ENCODE measurements at places on chromosomes 13 and 19. TPM values are rescaled to one million over a fixed set of nuclear protein-coding genes. Genes with fewer than 3 reads are reported as not detected.

GRCh38 chr13:112842931-112843391 lies 126.1 kb upstream of the MCF2L start:
- no peak for DNase-seq

The SCGB2B2 gene
- 1.9 TPM for polyA plus RNA-seq

DNA sequence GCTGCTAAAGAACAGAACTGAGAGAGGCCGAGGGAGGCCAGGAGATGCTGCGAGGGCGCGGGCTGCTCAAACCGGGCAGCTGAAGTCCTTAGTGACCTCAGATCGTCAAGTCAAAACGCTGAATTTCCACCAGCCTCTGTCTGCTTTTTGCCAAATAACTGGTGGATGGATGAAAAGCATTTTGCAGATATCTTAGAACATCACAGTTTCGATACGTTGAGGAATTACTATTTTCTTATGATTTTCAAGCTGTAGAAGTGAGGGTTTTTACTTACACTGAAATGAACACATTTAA lies 2.0 kb downstream of the GPC6 start:
- DNase-seq, result no peak

The LILRA6 gene
- polyA plus RNA-seq, result 0.73 TPM

GRCh38 chr13:79427883-79428282 lies 21.8 kb upstream of the RBM26 start:
- no peak for DNase-seq

DNA sequence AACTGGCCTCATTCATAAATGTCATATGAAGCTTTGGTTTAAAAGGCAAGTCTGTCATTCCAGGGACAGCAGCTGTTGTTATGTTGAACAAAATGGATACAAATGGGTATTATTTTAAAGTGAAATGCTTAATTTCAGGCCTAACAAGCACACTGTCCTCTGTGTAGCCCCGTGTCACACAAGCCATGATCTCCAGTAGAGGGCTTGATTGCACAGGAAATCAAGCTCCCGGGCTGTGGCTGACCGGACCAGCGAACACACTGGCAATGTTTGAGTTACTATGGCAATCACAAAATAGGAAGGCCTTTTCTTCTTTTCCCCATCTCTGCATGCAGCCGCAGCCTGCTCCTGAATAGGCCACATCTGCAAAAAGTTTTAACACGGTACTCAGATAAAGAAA lies 64.0 kb upstream of the GSX1 start:
- no peak for DNase-seq

DNA sequence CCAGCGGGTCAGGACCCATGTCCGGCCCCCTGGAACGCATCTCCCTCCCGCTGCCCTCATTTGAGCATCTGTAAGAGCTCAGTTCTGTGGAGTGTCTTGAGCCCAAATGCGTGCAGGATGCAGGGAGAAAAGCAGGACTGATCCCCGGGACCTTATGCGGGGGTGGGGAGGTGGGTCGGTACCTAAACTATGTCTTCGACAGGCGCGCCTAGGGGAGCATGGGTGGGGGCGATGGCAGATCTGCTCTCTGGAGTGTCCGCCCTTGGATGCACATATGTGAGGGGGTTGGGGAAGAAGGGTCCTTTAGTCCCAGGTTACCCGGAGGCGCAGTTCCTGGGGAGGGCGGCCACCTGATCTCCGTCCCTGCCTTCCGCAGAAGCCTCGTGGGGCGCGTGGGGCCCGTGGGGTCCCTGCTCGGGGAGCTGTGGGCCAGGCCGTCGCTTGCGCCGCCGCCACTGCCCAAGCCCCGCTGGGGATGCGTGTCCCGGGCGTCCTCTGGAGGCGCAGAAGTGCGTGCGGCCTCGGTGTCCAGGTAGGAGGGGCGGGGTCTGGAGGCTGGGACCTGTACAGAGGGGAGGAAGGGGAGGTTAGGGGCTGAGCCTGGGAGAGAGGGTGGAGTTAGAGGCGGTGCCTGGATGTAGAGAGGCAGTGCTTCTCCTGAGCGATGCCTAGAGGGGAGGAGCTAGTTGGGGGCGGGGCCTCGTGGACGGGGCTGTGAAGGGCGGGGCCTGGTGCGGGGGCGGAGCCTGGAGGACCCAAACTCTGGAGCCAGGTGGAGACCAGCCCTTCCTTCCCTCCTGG lies 2.9 kb downstream of the CILP2 start:
- DNase-seq, result no peak

DNA sequence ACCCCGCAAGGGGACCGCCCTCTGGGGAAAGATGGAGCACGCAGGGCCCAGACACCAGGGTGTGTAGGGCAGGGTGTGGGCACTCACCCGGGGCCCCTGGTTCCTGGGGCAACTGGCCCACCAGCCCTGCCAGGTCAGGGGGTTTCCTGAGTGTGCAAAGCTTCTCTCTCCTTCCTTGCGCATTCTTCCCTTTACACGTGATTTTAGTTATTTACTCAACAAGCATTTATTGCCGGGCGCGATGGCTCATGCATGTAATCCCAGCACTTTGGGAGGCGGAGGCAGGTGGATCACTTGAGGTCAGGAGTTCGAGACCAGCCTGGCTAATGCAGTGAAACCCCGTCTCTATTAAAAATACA lies 20.4 kb downstream of the PRR36 start:
- DNase-seq, result no peak

DNA sequence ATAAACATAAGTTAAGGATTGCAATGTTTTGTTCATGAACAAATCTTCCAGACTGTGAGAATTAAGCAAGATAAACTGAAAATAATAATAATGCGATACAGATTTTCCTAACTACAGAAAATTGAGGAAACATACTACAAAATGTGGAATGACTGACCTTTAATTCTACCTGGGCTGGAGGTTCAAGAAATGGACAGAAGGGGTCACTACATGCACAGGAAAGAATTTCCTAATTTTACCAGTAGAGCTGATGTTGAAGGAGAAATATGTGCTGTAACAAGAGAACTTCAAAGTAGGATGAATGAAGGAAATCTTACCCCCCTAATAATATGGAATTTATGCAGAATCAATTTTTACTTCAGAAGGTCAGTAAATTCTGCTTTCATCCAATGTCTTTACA lies 62.3 kb downstream of the ZNF627 start:
- DNase-seq, result no peak

- DNase-seq, result no peak
Observed at GRCh38 chr13:26952551-26953143, 192.1 kb upstream of the GPR12 start.

GRCh38 chr19:7783991-7784423 lies 21.0 kb downstream of the CLEC4M start:
- no peak for DNase-seq

Measured in right lung (tissue), 10 donors.